ENCODE measurements at places on chromosomes 16 and 17.

- peak; percentile 38 for DNase-seq
These were observed 322.5 kb downstream of the C16orf95 start for GRCh38 chr16:86994651-86995171.

DNA sequence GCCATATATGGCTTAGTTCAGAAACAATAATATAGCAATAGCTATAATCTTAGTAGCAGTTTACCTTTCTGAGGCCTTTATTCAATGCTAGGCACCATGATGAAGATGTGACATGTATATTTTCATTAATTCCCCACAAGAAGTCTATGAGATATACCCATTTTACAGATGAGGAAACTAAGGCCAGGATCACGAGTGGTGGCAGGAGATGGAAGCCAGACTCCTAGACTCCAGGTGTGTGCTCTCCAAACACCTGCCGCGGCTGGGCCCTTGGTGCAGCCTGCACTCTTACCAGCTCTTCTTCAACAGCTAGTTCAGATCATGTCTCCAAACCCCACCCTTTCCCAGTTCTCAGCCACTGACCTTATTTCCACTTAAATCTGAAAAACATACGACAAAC lies 15.2 kb downstream of the NXPH3 start:
- no peak for DNase-seq

DNA sequence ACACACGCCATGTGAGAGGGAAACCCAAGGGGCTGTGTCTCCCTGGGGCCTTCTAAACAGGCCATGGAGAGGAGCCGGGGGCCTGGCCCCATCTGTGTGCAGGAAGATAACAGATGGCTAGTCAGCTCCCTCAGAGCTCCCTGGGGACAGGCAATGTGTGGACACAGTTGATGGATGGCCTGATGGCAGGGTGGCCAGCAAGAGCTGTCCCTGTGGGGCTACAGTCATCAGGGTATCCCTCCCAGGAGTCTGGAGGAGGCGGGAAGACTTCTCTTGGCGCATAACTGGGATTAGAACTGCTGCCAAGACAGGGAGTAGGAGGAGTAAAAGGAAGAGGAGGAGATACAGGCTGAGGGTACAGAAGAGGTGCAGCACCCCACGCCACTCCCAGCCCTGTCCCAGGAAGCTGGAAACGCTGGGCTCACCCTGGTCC lies 17.3 kb downstream of the MYO18A start:
- DNase-seq = no peak

- DNase-seq = no peak
These were observed 19.4 kb downstream of the PSME3IP1 start for GRCh38 chr16:57166451-57166850.

- no peak for DNase-seq
These were observed 7.0 kb upstream of the GSDMA start for GRCh38 chr17:39955726-39956225.

- no peak for DNase-seq
These were observed 837 bp upstream of the PRDM7 start for GRCh38 chr16:90077757-90078578.

GRCh38 chr16:53530046-53530445 lies 27.0 kb upstream of the AKTIP start:
- DNase-seq = no peak

GRCh38 chr17:27544350-27545131 lies 86.4 kb upstream of the LGALS9 start:
- DNase-seq = peak; percentile 67

GRCh38 chr17:9484789-9485188 lies 90.8 kb downstream of the STX8 start:
- no peak for DNase-seq

DNA sequence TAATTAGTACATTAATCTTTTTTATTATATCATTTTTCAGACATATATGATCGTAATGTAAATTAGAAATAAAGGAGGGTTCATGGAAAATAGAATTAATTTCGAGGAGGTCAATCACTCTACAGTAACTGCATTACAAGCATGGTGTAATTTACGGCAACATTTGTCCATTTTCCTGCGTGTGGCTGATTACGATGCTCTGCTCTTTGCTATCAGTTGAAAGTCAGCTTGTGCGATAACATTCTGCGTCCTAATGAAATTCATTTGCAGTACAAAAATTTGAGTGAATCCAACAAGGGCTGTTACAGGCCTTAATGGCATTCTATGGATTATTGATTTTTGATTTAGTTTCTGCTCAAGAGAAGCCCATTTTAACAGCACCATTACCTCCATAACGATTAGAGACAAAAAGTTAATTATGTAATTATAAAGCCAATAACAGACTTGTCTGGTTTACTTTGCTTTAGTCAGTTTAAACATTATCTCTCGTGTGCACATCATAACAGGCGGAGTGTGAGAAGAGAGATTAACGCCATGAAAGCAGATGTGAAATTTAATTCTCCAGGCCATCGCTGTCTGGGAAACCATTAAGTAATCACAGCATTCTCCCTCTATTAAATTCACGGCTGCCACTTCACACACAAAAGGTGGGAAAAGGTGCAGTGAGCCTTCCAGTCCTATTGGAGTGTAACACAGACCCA lies 256.4 kb upstream of the IRX3 start:
- DNase-seq = no peak

- DNase-seq = no peak
These were observed 82.5 kb upstream of the TNRC6C start for GRCh38 chr17:77875881-77876509.

- DNase-seq = no peak
These were observed 40.2 kb downstream of the GRB2 start for GRCh38 chr17:75365009-75365930.

DNA sequence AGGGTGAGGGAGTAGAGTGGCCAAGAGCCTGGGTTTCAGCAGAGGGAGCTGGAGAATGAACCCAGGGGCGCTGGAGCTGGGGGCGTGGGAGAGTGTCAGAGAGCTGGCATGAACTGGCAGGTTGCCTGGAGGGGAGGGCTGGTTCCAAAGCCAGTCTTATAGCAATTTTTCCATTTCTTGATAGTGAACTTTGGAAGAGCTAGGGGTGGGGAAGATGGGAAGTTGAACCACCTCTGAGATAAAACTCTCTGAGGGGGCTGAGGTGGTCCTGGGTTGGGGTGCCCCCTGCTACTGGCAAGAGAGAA lies 36.9 kb downstream of the ADGRG5 start:
- no peak for DNase-seq

GRCh38 chr17:19411631-19412030 lies 599 bp downstream of the RNF112 start:
- DNase-seq = no peak

DNA sequence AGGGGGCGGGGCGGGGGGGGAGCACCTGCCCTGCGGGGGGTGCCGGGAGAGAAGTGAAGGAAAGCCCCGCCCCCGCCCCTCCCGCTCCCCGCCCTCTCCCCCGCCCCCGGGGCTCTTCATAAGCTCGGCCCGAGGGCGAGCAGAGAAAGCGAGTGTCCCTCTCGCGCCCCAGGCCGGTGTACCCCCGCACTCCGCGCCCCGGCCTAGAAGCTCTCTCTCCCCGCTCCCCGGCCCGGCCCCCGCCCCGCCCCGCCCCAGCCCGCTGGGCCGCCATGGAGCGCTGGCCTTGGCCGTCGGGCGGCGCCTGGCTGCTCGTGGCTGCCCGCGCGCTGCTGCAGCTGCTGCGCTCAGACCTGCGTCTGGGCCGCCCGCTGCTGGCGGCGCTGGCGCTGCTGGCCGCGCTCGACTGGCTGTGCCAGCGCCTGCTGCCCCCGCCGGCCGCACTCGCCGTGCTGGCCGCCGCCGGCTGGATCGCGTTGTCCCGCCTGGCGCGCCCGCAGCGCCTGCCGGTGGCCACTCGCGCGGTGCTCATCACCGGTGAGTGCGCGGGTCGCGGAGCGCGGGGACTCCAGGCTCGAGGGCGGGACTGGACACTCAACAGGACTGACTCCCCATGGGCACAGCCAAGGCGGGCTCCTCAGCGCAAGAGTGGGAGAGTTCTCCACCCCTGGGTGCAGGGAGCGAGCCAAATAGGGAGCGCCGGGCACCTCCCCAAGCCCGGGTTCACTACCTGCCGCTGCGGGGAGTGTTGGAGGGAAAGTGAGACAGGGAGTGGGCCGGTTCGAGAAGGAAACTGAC lies at the start of gene HSD11B2:
HSD11B2 (plus strand) TSS at position 145 of the 798 bp plus-strand sequence; CDS start at position 273, 128 bp downstream.
- peak; percentile 71 for DNase-seq

DNA sequence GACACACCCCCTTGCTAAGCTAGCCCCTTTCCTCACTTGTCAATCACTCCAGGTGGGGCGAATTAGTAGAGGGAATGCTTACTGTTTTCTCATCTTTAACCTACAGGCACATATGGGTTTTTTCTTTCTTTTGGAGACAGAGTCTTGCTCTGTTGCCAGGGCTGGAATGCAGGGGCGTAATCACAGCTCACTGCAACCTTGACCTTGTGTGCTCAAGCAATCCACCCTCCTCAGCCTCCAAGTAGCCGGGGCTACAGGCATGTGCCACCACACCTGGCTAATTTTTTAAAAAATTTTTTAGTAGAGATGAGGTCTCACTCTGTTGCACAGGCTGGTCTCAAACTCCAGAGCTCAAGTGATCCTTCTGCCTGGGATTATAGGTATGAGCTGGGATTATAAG lies 38.7 kb upstream of the RHBDL3 start:
- DNase-seq = no peak

GRCh38 chr16:77555791-77556190 lies 121.0 kb upstream of the ADAMTS18 start:
- no peak for DNase-seq

- DNase-seq = no peak
These were observed 105.3 kb downstream of the SPECC1 start for GRCh38 chr17:20114466-20114865.

DNA sequence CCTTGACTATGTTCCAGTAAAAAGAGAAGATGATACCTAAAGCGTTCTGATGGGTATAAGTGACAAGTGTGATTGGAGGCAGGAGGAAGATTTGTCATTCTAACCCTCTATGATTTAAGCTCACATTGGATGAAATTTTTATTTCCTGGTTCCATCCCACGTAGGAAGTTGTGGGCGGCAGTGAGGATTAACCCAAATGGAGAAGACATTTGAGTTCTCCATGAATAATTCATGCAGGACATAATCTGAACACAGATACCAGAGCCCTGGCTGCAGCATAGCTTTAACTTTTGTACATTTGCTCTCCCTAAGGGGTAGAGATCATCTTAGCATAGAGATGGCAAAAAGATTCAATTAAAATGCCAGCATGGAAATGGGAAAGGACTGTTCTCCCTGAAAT lies 146.3 kb downstream of the SLC39A11 start:
- DNase-seq = no peak

DNA sequence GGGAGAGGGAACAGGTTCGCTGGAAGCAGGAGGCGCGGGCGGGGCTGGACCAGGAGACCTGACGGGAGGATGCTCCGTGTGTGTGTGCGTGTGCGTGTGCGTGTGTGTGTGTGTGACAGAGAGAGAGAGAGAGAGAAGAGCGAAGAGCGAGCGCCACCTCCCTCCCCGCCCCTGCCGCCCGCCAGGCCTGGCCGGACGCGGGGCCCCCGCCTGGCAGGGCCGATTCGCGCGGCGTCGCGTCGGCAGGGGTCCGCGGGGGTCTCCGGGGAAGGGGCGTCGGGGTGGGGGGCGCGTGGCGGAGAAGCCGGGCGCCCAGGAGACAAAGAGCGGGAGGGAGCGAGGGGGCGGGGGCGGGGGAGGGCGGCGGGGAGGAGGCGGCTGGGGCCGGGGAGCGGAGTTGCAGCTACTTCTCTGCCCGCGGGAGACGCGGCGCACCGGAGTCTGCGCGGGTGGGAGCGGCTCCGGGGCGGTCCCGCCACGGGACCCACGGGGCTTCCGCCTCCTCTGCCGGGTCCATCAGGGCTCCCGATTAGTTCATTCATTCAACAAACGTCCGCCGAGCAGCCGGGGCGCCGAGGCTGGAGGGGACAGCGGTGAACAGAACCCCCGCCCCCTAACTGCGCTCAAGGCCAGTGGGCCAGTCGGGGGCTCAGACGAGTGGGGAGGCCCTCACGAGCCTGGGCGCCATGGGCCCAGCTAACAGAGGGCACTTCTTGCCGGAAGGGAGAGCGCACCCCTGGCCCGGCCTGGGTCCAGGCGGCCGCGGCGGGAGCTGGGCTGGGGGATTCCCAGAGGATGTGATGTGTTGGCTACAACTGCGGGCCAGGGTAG lies at the start of gene SAMD14:
SAMD14 (minus strand) TSS at position 433 of the 831 bp plus-strand sequence. CDS start 5,201 bp downstream, outside the sequence.
- DNase-seq = peak; percentile 60

DNA sequence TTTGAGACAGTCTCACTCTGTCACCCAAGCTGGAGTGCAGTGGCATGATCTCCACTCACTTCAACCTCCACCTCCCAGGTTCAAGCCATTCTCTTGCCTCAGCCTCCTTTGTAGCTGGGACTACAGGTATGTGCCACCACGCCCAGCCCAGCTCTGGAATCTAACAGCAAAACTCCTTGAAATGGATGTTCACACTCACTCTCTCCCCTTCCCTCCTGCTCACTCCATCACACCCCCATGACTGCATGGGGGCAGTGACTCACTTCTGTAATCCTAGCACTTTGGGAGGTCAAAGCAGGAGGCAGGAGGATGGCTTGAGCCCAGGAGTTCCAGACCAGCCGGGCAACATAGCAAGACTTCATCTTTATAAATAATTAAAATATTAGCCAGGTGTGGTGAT lies 11.1 kb upstream of the TFAP4 start:
- no peak for DNase-seq

DNA sequence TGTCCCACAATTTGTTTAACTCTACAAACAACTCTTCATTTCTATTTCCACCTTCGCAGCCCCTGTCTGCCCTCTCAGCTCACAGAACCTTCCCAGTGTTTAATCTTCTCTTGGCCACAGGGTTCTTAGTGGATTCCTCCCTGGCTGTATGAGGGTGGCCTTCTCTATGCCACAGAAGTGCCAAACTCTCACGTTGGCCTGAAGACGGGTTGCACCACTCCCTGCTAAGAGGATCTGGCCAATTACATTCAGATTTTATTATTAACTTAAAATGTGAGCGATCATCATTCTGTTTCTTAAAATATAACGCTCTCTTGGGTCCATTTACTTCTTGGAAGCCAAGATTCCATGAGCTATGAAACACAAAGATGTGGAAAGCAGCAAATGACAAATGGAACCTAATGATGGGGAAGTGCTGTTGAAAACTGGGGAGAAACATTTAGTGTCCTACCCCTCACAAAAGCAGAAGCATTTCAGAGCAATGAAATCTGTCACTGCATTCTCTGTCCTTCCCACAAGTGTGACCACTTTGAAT lies 91.3 kb upstream of the NOG start:
- no peak for DNase-seq

- no peak for DNase-seq
These were observed 27.1 kb downstream of the CRAMP1 start for GRCh38 chr16:1639282-1639681.

Data from femur (tissue), 1 donor.